ENCODE measurements at places on chromosomes 4 and X.
A peak's percentile ranks its signal among the peaks of the same experiment; 100 is the strongest.

- DNase-seq, result no peak
Observed at GRCh38 chr4:1233641-1234308, 15.2 kb downstream of the CTBP1 start.

- peak; percentile 18 for DNase-seq
Observed at GRCh38 chr4:189090174-189090814, 850.4 kb upstream of the FRG1 start.

GRCh38 chr4:6693231-6694176 is at the start of gene S100P:
S100P (plus strand) TSS chr4:6693878; CDS start chr4:6693933, 55 bp downstream.
- DNase-seq, result no peak

GRCh38 chrX:56789518-56790070 is 60.6 kb downstream of the NBDY start:
- DNase-seq, result no peak

- no peak for DNase-seq
Observed at GRCh38 chr4:33878710-33879109, 2365.6 kb downstream of the ARAP2 start.

GRCh38 chrX:68648960-68649359 is 1.5 kb downstream of the STARD8 start:
- no peak for DNase-seq

DNA sequence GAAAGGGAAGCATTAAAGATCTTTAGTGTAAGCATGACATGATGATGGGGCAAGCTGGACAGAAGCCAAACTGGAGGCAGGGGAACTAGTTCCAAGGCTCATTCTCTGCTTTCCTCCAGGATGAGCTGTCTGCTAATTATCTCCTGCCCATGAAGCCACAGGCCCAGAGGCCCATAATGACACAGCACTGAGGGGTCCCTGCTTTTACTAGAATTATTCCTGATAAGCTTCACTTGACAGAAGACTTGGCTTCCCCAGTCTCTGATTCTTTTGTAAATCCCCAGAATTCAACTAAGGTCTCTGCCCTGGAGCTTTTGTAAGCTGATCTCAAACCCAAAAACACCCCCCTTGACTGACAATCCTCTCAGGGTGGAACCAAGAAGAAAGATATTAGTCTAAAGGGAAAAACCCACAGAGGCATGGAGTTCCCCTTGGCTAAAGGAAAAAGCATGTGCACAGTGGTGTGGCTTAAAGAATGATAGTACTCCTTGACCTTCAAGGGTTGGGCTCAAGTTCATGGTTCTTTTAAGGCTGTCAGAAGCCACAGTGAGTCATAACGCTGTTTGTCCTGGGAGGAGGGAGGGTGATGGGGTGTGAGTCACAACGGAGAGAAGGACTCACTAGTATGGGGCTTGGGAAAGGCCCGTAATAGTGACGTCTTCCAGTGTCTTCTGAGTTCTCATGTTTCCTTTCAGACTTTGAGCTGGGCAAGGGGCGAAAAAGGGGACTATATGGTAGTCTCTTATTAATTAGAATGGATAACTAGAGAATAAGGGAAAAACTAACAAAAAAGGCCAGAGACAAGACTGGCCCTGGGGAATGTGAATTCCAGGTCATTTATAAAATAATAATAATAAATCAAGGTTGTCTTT is 146.0 kb upstream of the CPEB2 start:
- peak; percentile 84 for DNase-seq

GRCh38 chrX:148599404-148599803 is 99.0 kb downstream of the AFF2 start:
- DNase-seq, result no peak

DNA sequence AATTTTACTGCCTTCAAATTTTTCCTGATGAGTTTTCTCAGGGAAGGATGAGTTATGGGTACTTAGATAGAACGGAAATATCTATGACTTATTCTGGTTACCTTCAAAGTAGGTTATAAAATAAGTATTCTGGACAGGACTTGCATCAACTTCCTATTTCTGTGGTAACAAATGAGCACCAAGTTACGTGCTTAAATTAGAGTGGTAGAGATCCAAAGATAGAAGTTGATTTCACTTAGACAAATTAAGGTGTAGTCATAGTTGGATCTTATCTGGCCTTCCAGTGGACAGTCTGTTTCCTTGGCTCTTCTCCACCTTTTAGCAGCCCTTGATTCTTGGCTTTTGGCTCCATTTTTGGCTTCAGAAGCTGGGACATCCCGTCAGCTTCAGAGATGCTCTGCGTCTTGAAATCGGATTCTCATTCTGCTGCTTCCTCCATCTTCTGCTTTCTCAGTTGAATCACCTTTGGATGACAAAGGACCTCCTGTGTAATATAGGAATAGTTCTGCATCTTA is 109.9 kb downstream of the ZNF518B start:
- DNase-seq, result no peak

DNA sequence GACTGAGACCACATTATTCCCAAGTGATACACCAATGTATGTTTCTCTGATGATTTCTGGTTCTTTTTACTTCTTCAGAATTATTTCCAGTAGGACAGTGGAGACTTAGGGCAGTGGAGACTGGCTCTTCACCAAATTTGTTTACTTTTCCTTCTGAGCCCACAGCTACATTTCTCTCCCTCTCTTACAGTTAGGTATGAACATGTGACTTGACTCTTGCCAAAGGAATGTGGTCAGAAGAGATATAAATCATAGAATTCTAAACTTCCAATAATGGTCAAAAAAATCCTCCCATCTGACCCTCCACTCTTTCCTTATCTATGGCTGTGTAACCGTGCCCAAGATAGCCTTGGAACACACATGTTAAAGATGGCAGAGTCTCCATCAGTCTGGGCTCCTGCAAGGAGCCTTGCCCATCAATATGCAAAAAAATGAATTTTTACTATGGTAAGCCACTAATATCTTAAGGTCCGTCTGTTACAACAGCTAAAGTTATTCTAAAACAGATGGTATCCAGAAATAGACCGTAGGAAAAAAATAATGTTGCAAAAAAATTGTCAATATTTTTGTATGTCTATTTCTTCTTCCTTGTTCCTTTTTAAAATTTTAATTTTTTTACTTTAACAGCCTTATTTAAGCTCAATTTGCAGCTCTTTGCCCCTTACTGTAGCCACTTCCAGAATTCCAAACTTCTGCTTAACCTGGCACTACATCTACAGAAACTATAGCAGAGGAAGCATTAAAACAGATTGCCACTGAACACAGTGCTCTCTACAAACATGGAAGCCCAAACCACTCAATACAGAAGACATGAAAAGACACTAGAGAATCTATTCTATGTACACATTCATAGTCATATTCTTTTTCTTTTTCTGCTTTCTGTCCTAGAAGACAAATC is 260.7 kb downstream of the COL25A1 start:
- no peak for DNase-seq

DNA sequence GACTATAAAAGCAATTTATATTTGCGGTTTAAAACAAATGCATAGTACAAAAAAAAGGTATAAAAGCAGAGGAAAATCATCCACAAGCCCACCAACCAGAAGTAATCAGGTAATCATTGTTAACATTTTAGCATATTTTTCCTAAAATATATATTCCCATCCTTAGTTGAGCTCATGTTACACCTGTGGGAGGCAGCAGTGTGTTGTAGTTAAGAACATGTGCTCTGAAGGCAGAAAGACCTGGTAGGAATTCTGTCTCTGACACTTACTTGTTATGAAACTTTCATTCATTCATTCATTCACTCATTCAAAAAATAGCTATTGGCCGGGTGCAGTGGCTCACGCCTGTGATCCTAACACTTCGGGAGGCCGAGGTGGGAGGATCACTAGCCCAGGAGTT is 15.4 kb upstream of the CDKL5 start:
- peak; percentile 22 for DNase-seq

- peak; percentile 19 for DNase-seq
Observed at GRCh38 chr4:168758351-168758876, 251.6 kb downstream of the CBR4 start.

DNA sequence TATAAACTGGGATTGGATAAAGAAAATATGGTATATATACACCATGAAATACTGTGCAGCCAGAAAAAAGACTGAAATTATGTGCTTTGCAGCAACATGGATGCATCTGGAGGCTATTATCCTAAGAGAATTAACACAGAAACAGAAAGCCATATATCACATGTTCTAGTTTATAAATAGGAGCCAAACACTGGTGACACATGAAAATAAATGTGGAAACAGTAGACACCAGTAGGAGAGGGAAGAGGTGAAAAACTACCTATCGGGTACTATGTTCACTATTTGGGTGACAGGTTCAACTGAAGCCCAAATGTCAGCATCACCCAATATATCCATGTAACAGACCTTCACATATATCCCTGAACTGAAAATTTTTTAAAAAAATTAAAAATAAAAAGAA is 725.1 kb downstream of the C4orf33 start:
- DNase-seq, result no peak

- DNase-seq, result no peak
Observed at GRCh38 chr4:150131581-150132228, 53.5 kb downstream of the DCLK2 start.

GRCh38 chr4:26802790-26803189 is 57.9 kb upstream of the STIM2 start:
- no peak for DNase-seq

DNA sequence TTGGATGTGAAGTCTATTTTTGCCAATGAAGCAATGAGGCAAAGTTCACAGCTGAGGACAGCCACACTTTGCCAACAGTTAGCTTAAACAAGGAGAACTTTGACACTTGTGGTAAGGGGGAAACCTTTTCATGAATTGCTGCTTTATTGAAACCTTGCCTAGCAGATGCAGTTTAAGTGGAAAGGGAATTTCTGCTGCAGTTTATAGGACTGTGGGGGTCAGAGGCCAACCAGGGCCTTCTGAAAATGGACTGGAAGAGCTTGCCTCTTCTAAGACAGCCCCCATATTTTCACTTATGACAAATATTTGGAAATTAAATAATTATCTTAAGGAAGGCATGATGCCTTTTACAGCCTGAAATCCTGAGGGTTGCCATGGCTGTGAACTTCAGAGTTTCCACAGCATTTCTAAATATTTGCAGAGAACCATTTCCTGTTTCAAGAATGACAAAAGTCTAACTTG is 550.3 kb downstream of the RAB28 start:
- DNase-seq, result no peak

GRCh38 chr4:768076-768475 is 57.9 kb downstream of the CPLX1 start:
- no peak for DNase-seq

GRCh38 chrX:53211391-53211978 is 13.5 kb downstream of the KDM5C start:
- DNase-seq, result peak; percentile 27

- peak; percentile 75 for DNase-seq
Observed at GRCh38 chr4:110484767-110485166, 8.8 kb downstream of the ENPEP start.

DNA sequence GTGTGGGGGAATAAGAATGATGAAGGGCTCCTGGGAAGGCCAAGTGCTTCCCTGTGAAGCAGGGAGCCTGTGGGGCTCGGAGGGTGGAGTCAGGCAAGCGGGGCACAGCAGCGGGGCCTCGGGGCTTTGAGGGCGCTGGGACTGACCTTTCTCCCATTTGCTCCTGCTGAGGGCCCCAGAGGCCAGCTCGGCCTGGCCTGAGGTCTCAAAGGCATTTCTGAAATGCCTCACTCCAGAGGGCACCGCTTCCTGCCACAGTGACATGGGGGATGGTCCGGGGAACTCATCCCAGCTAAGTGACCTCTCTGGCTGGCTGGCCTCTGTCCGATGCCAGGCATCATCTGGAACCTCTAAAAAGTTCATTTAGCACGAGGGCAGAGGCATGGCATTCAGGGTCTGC is 98.8 kb upstream of the STX18 start:
- no peak for DNase-seq

DNA sequence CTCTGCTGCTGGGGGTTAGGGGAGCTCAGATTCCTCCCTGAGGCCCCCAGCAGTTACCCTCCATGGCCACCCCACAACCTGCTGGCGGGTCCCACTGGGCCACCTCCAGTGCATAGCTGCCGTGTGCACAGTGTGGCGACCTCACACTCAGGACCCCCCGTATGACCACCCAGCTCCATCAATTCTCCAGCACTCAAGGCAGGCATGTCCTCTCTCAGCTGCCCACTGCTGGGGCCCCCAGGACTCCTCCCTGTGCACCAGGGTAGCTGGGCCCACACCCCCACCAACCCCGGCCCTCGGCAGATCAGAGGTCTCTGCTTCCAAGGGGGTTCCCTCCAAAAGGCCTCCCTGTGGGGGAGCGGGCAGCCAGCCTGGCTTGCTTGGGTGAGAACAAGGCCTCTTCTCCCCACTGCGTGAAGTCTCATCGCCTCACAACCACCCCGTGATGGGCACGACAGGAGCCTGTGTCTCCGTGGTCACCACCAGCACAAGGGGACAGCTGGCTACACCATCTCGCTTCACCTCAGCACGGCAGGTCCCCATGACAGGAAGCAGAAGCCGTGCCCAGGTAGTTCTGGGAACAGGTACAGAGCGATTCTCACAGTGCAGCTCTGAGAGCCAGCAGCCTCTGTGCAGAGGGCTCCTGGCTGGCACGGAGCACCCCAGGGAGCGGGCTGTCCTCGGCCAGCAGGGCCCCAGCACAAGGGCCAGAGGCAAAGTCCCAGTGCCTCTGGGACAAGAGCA is 4.6 kb upstream of the HAUS3 start:
- DNase-seq, result peak; percentile 1

DNA sequence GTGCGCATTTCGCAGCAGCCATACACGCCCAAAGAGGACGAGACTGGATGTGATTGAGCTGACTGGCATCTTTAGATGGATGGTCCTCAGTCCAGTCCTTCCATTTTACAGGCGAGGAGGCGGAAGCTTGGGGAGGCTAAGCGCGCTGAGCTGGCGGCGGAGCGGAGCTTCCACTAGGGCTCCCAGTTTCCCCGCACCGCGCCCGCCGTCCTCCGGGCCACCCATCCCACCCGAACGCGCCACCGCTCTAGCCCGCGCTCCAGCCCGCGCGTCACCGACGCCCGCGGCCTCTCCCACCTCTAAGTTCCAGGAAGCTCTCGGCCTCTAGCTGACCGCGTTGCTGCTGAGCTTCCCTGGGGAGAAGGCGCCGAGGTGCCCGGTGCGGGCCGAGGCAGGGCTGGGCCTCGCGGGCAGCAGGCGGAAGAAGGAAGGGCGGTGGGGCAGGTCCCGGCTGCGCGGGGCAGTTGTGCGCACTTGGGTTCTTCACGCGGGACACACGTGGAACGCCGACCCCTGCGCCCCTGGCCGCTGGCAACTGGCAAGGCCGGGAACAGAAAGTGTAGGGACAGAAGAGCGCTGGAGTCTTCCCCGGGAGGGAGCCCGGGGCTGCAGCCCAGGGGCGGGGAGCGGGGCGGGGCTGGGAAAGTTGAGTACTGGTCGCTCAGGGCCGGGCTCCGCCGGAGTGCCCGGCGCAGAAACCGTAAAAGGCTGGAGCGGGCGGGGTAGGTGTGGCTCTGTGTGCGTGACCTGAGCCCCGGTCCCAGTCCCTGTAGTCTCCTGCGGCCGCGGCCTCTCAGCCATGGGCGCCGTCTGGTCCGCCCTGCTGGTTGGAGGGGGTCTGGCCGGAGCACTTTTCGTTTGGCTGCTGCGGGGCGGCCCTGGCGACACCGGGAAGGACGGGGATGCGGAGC is at the start of gene STBD1:
Gene STBD1 (plus strand): TSS at position 763 of the 911 bp plus-strand sequence. CDS start 37 bp downstream, at position 800.
- peak; percentile 42 for DNase-seq

Data from Daoy (cell line).